ENCODE measurements at places on chromosomes 7 and 10.

- DNase-seq = no peak
Measured at GRCh38 chr10:86348321-86349210, 18.0 kb downstream of the GRID1 start.

DNA sequence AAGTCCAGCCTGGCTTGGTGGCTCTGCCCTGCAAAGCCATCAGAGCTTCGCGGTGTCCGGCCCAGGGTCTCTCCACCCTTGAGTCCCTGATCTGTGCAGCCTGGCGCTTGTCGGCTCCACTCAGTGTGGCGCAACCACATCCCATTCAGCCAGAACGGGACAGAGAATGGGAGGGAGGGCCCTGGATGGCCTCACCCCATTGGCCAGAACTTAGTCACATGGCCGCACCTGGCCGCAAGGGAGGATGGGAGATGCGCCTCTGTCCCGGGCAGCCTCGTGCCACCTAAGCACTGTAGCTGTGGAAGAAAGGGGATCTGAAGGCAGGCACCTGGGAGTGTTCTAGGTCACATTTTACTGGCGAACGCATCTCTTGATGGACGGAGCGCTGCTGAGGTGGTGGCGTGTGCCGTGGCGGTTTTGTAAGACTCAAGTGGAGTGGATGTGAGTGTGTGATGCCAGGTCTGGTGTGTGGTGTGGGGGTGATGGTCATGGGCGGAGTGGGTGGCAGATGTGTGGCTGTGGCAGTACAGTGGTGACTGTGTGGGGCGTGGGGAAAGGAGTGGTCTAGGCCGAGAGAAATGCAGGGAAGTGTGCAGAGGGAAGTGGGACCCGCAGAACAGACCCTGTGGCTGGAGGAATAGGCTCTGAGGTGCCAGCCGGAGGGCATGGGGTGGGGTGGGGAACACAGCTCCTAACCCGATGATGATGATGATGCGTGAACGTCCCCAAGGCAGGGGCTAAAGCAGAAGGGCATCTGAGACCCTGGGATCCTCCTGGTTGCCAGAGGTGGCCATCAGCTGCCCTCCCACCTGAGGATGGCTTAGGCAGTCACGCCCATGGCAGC, 19.0 kb downstream of the CLEC2L start:
- no peak for DNase-seq

DNA sequence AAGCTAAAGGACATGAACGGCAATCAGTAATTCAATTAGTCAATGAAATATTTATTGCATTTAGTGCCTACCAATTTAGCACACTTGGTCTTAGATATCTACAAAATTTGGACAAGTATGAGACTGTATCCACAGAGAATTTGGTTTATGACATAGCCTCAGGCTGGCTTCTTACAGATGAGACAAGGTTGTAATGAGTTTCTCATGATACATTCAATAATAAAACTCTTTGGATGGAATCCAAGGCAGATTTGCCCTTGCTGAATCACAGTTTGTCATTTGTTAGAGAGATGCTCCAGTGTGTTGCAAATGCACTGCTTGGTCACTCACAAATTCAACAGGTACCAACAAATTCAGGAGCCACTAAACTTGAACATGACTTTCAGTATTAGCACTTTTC, 162.5 kb downstream of the GPR37 start:
- DNase-seq = no peak

DNA sequence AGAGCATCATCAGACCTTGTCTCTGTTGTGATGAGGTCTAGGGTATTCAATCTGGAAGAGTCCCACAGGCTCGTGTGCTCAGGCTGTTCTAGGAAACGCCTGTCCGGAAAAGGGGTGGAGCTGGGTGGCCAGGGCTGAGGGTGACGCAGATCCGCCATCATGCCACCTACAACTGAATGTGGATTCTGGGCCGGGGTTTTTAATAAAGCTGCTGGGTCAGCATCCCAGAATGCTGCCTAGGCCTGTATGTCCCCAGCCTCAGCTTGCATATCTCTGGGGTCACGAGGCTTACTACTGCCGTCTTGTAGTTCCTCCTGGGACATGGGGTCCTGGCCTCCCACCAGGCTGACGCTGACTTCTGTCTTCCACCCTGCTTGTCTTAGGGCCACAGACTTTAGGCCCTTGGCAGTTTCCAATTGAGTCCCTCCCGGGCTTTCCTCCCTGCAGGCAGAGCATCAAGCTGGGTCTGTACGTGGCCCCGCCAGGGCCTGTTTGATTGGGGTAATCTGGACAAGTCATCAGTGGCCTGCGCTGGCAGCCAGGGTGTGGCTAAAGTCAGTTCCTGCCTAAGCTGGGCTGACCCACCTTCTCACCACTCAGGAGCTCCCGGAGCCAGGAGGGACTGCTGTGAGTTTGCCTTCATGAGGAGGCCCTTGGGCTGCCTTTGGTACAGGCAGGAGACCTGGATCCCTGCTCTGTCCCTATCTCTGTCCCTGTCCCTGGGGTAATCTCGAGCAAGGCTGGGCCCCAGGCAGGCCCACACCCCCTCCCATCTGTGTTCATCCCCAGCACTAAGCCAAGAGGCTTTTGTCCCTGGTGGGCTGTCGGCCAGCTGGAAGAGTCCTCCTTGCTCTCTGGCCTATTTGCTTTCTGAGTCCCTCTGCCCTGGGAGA, 79.9 kb downstream of the ZMIZ1 start:
- no peak for DNase-seq

DNA sequence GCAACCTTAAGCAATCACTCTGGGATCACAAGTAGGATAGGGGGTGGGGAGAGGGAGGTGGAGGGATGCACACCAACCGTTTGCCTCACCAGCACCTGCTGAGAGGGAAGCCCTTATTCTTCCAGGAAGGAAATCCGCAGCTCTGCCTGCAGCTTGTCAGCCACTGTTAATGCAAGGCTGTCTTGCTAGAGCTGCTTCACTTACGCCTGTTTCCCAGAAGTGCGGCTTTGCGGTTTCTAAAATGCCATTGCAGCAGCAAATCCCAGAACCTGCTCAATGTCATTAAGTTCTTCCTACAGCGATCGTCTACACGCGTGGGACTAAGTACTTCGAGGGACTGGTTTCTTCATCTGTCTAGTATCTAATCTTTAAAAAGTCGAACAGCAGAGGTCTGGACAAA, 191.1 kb downstream of the ZMYND11 start:
- DNase-seq = no peak

- no peak for DNase-seq
Measured at GRCh38 chr7:37084303-37084702, 360.0 kb upstream of the AOAH start.

DNA sequence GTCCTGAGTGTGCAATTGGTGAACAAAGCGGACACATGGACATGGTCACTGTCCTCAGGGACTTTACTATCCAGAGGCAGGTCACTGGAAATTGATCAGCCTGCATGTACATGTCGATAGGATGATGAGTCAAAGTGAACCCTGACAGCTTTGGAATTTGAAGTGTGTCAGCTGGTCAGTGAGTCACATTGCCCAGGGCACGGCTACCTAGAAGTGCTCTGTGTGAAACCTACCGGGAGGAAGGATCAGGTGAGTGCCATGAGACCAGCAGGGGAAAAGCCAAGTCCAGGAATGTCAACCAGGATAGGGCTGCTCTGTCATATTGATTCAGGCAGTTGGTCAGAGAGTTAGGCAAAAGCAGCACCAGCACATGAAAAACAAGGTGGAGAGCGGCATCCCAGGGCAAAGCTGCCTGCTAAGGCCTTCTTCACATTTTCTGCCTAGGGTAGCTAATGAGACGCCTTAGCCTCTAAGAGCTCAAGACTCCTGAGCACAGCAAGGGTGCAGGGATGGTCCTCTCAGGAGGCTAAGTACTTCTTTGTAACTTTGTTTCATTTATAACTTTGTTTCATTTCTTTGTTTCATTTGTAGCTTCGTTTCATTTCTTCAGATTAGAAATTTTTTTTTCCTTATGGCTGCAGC, 19.4 kb upstream of the PDCD4 start:
- DNase-seq = no peak

DNA sequence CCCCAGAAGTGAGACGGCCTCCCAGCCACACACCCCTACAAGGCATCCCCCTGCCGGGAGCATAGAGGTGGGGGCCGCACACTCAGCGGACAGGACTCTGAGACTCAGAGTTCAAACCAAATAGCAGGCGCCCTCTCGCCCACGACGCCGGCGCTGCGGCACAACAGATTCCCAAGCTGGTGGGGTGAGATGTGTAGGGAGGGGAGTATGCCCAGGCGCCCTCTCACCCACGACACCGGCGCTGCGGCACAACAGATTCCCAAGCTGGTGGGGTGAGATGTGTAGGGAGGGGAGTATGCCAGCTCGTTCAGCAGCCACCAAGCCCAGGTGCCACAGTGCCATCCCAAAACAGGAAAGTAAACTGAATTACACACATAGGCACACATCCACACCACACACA, 64.7 kb downstream of the TCERG1L start:
- DNase-seq = no peak

DNA sequence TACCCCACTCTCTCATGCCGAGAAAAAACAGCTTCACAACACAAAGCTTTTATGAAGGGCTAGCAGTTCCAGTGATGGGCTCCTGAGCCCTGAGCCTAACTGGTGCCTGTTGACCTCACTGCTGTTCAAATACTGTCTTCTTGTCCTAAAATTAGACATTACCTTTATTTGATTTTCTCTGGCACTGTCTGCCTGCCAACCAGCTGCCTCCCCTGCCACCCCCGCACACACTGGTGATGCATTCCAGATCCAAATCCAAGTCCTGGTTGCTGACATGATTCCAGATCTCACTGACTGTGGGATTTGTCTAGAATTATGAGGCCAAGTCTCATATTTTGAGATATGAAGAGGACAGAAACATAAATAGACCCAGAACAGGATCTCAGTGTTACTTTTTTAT, 816.2 kb downstream of the NRG3 start:
- no peak for DNase-seq

GRCh38 chr10:25815999-25816768, 117.8 kb upstream of the MYO3A start:
- no peak for DNase-seq

GRCh38 chr10:71571460-71572175, 148.0 kb downstream of the C10orf105 start:
- no peak for DNase-seq

- no peak for DNase-seq
Measured at GRCh38 chr10:26977635-26978034, 116.9 kb upstream of the ABI1 start.

DNA sequence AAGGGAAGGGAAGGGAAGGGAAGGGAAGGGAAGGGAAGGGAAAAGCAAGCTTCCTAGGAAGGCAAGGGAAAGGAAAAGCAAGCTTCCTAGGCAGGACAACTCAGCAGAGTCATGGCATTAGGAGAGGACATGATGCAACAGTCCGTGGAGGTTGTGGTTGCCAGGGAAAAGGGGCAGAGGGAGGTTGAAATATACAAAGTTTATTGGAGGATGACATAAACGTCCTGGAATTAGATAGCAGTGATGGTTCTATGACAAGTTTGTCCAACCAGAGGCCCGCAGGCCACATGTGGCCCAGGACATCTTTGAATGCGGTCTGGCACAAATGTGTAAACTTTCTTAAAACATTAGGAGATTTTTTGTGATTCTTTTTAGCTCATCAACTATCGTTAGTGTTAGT, 59.8 kb upstream of the OPN4 start:
- no peak for DNase-seq

DNA sequence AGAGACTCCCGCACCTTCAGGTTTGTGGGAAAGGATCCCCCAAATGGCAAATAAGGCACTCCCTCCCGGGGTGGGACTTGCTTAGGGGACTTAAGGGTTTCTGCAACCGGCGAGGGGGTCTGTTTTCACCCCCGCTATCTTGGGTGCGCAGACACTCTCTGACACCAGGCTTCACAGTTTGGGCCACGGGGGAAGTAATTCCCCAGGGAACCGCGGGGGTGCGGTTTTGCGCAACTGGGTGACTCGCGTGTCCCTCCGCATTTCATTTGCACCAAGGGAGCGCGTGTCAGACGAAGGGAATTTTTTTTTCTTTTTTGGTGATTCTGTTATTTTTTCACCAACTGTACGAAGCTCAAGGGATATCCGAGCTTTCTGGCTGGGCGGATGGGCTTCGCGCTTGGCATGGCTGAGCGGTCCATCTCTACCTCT, 1.7 kb downstream of the GRM8 start:
- no peak for DNase-seq

- DNase-seq = no peak
Measured at GRCh38 chr7:83366629-83367028, 203.9 kb upstream of the PCLO start.

DNA sequence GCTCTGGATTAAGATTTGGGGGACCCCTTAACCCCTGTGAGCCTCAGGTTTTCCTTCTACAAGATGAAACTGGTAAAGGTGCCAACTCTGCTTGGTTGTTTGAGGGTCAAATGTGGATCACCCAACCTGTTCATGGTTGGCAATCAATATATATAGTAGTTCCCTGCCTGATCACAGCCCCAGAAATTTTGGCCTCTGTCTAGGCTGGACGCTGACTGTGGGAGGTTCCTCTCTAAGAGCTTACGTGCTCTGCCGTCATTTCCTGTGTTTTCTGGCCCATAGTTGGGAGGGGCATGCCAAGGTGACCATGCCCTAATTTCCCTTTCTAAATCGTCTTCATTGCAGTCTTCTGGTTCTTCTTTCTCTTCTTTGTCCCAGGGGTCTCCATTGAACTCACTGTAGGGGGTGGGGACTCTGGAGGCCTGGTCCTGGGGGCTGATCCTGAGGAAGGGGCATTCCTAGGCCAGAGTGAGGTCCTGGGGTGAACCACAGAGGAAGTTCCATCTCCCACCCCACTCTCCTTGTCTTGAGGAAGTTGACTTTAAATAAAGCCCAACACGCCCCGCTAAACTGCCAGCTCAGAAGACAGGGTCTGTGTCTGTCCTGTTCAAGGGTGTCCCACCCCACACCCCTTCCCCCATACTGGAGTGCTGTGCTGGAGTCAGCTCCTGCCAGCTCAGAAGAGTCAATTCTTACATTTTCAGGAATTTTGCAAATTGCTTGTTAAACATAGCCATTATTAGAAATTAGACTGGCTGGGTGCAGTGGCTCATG, 98.9 kb upstream of the SDK1 start:
- no peak for DNase-seq

- DNase-seq = no peak
Measured at GRCh38 chr10:20931156-20931795, 34.2 kb upstream of the NEBL start.

DNA sequence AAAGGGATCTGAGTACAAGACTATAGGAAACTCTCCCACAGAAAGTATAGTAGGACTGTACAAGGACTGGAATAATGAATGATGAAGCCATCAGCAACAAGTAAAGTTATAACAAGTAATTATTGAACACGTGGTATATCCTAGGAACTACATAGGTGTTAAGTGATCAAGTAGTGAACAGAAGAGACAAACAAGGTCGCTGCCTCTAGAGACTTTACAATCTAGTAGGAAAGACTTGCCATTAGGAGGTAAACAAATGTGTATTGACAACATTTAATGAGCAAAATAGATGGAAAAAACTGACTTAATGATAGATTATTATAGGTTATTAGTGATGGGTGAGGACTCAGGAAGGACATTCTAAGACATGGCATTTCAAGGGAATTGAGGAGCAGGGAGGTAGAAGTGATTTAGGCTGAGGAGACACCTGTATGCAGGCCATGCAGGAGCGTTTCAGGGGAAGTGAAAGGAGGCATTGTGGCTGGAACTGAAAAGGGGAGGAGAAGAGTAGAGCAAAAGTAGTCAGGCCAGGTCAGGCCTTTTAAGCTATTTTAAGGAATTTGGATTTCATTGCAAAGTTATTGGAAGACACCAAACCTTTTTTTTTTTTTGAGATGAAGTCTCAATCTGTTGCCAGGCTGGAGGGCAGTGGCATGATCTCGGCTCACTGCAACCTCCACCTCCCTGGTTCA, 8.5 kb upstream of the GLCCI1 start:
- no peak for DNase-seq

- no peak for DNase-seq
Measured at GRCh38 chr7:49850921-49851613, 77.6 kb downstream of the VWC2 start.
